ENCODE measurements at places on chromosomes 1 and 21.

- DNase-seq, result no peak
Observed at GRCh38 chr1:177024623-177025022, 139.9 kb downstream of the ASTN1 start.

- DNase-seq, result no peak
Observed at GRCh38 chr21:38819719-38820159, 14.0 kb downstream of the ETS2 start.

- no peak for DNase-seq
Observed at GRCh38 chr1:21308330-21308729, 18.1 kb upstream of the ECE1 start.

- no peak for DNase-seq
Observed at GRCh38 chr1:92365378-92366039, 66.7 kb downstream of the RPAP2 start.
